Mammary epithelial cell (primary cell): ENCODE measurements at places on chromosomes 7 and 10. TPM values are rescaled to one million over a fixed set of nuclear protein-coding genes. Genes with fewer than 3 reads are reported as not detected.

DNA sequence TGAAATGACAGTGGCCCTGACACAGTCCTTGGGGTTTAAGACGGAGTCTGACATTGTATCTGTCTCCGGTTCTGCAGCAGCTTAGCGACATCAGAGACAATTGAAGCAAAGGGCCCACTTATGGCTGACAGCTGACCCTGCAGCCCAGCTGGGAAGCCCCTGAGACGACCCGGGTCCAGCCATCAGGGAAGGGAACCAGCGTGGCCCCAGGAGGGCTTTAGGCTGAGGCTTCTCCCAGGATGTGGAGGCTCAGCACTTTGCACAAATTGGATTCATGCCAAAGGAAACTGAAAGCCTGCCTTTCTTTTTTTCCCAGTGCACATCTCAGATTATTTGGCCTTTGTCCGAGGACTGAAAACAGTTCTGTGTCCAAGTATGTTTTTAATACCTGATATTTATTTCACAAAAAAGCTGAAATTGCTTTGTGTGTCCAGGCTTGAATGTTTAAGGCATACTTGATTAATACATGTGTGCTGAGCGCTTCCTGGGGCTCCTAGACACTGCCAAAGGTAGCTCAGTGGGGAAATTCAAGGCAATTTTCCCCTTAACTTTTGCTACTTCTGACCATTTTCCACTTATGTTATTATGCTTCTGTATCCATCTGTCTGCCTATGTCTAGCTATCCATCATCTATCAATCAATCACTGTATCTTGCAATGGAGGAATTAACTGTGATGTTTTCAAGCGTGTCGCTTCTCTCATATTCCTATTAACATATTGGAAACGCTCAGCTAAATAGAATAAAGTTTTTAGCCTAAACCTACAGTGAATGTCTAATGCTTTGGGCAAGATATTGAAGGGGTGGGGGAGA lies 34.8 kb downstream of the KLF6 start:
- no peak for DNase-seq

Gene TEX47
- not detected in 2 replicates for total RNA-seq

DNA sequence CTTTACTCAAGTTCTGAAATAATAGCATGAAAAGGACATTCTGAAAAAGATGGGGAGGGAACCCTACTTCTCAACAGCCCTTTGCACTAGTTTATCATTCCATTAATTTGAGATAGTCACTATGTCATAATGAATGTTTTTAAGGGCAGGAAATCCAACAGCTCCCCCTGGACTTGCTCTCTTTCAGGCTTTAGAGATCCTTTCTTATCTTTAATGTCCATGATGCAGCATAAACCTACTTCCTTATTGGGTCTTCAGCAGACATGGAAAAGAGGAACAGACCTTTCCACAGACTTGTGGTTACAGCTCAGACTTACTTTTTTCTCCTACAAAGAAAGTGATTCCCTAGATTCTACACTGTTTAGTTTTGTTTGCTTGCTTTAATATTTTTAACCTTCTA lies 87.3 kb downstream of the IDE start:
- DNase-seq: no peak

Gene PANK1
- 4.7 TPM for total RNA-seq

GRCh38 chr7:7921830-7922229 lies 46.8 kb upstream of the GLCCI1 start:
- no peak for DNase-seq

Gene ASAH2B
- total RNA-seq: 9.4 and 9.5 TPM in 2 replicates

DNA sequence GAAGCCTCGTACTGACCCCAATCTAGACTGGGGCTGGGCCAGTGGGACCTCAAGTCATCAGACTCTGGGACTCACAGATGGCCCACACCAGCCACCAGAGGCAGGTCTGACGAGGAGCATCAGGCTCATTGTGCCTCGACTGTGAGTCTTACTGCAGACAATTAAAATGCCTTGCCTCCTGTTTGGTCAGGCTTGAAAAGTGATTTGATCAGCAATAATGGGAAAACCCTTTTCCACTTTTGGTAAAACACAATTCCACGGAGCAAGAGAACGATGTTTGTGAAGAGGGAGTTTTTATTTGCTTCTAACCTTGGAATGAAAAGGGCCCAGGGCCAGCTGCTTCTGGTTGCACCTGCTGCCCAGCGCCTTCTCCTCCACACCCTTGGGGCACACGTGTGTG lies 43.9 kb downstream of the C10orf143 start:
- DNase-seq: no peak

GRCh38 chr10:71989661-71990454 lies 25.7 kb downstream of the CHST3 start:
- DNase-seq: no peak

DNA sequence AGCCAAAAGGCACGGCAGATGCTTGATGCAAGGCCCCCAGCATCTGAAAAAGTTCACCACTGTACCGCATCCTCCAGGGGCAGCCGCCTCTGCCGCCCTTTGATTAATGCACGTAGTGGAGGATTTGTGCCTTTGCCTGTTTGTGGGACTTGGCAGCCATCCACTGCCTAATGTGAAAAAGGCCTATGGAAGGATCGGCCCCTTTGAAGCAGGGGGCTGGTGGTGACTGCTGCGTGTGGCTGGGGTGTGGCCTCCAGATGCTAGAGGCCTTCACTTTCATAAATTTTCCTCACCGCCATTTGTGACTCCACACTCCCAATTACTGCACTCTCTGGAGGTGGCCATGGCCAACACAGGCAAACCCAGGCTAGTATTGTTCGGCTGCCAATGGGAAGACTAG lies 226.0 kb downstream of the BMPER start:
- DNase-seq: no peak

GRCh38 chr7:137296576-137296975 lies 47.0 kb downstream of the PTN start:
- no peak for DNase-seq

Gene TMEM184A
- 9.2 TPM for total RNA-seq

GRCh38 chr10:102917314-102917961 lies 656 bp upstream of the CNNM2 start:
- DNase-seq: peak; percentile 48

Gene ABCA13
- total RNA-seq: 1.5 TPM

- DNase-seq: no peak
Observed at GRCh38 chr10:51046654-51047053, 27.6 kb upstream of the PRKG1 start.

GRCh38 chr10:72122221-72122620 lies 33.9 kb upstream of the SPOCK2 start:
- no peak for DNase-seq

GRCh38 chr10:84026821-84027257 lies 112.5 kb upstream of the GHITM start:
- no peak for DNase-seq

DNA sequence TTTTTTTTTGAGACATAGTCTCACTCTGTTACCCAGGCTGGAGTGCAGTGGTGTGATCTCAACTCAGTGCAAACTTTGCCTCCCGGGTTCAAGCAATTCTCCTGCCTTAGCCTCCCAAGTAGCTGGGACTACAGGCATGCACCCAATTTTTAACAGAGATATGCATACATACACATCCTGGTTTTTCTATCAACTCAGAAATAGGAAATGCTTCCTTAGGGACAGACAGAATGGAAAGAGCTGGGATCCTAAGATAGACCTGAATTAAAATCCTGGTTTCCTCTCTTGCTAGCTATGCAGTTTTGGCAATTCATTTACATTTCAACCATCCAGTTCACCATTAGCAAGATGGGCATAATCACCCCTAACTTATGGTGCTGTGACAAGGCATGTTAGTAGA lies 347.5 kb downstream of the GPAM start:
- no peak for DNase-seq

DNA sequence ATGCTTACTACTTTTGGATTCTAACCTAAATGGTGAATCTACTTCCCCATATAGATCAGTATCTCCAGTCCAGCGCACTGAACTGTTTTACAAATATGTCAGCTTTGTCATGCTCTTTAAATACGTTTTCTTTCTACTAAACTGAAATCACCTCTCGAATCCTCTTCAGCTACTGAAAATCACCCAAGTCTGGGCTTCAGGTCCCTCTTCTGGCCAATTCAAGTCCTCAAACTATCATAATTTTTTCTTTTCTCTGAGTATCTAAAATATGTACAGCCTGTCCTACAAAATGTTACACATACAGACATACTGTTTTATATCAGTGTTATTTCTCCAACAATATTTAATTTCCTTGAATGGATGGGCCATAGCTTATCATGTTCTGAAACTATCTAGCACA lies 84.2 kb downstream of the CACNA2D1 start:
- DNase-seq: no peak

- no peak for DNase-seq
Observed at GRCh38 chr10:1515780-1516491, 221.4 kb downstream of the ADARB2 start.

GRCh38 chr10:61329854-61330253 lies 123.3 kb downstream of the TMEM26 start:
- no peak for DNase-seq

DNA sequence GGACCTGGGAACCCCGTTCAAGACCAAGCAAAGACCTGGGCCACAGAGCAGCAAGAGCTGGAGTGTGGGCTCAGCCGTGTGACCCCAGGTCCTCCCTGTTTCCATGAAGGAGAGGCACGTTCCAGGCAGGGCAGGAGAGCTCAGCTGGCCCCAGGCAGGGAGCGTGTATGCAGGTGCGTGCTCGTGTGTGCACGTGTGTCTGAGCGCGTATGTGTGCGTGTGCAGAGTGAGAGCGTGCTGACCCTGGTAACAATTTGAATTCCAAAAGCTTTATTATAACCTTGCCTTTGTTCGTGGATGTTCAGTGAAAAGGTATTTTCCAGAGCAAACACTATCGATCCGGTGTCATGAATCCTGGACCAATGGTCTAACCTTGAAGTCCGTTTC lies 54.6 kb downstream of the FOXL3 start:
- no peak for DNase-seq

Gene ANKRD30A
- not detected for total RNA-seq

GRCh38 chr7:18201350-18201749 lies 173.7 kb upstream of the PRPS1L1 start:
- no peak for DNase-seq

- DNase-seq: peak; percentile 66
Observed at GRCh38 chr10:71247414-71247705, 35.0 kb downstream of the UNC5B start.

Gene CCDC7
- 2.6 and 2.7 TPM in 2 replicates for total RNA-seq

- no peak for DNase-seq
Observed at GRCh38 chr7:386385-386784, 96.4 kb downstream of the FOXL3 start.

- DNase-seq: no peak
Observed at GRCh38 chr7:123622660-123623386, 21.2 kb downstream of the ASB15 start.

Gene MMD2
- total RNA-seq: not detected

- no peak for DNase-seq
Observed at GRCh38 chr10:51649064-51649463, 50.3 kb downstream of the CSTF2T start.

- DNase-seq: peak; percentile 32
Observed at GRCh38 chr10:48231699-48232315, 42.7 kb downstream of the FRMPD2 start.

DNA sequence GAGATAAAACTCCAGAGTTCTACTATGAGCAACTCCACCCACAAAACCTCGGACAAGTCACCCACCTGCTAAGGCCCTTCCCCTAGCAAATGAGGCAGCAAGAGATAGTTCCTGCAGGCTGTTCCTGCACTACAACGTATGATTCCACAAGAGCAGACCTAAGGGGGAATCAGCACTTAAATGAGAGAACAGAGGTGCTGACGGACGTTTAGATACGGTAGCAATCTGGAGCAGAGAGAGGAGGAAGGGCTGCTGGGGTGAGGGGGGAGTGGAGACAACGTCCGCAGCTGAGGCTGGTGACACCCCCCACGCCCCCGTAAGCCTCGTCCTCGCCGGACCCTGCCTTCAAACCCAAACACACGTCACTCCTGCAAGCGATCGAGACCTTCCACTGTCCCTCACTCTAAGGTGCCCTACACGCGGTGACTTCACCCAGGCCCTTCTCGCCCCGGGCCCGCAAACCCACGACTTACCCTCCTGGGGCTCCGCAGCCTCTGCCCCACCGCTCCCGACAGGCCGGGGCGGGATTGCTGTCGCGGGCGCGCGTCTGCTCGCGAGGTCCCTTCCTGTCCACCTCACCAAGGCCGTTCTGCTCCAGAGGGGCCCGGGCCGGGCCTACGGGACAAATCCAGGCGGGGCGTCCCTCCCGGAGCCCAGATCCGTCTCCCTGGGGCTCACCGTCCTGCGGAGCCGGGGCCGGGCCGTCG lies 635 bp downstream of the ZNF12 start:
- DNase-seq: peak; percentile 30

Gene FAM53B
- total RNA-seq: 9.4 and 16.2 TPM in 2 replicates

GRCh38 chr10:12668634-12669033 lies 319.3 kb downstream of the CAMK1D start:
- no peak for DNase-seq

DNA sequence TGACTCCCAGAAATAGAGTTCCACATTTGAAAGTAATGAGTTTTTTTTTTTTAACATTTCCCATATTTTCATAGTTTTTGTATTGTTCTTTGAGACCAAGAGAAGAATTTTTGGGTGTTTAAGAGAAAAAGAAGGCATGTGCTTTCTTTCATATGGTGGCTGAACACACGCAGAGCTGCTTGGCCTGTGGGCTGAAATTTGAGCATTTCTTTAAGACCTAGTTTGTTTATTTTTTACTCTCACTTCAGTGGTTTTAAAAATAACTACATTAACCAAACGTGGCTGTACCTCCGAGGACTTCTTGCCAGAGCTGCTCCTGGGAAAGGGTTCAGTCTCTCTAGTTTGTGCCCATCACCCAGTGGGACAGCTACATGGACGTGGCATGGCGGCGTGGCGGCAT lies 58.3 kb downstream of the INPP5A start:
- no peak for DNase-seq

GRCh38 chr7:82789883-82790609 lies 346.5 kb upstream of the CACNA2D1 start:
- no peak for DNase-seq

Gene ADRB1
- 0.21 and 0.37 TPM in 2 replicates for total RNA-seq
